Sigmoid colon (tissue), 7 donors: ENCODE measurements at places on chromosomes 1 and 21. TPM values are rescaled to one million over a fixed set of nuclear protein-coding genes. Genes with fewer than 3 reads are reported as not detected.

The SPRR4 gene
- total RNA-seq, result not detected

The FCRL5 gene
- not detected for total RNA-seq

The TCHHL1 gene
- not detected for total RNA-seq

GRCh38 chr1:63626222-63626621 lies 33.0 kb downstream of the PGM1 start:
- H3K4me1 ChIP-seq, result peaks cover 48% of the 10 kb centered on the region
- no peak for DNase-seq
- no peaks in the 10 kb centered on the region for H3K36me3 ChIP-seq
- H3K4me3 ChIP-seq, result no peak overlapping the region

DNA sequence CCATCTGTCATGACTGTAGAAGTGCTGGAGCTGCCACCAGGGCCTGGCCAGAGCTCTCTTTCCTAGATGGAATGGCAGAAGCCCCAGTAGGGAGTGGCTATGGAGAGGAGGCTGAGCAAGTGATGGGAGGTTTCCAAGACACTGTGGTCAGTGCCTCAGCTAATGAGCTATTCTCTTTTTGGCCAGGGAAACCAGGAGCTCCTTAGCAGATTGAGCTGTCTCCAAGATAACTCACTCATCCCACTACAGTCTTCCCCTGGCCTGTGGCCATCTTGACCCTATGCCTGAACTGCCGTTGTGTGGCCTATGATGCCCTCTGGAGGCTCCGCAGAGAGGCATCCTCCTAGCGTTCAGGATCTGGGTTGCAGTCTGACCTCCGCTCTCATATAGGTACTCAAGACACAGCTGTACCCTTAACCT lies 60.5 kb downstream of the ERI3 start:
- H3K27ac ChIP-seq, result no peak overlapping the region
- DNase-seq, result peak; percentile 72
- H3K36me3 ChIP-seq, result peaks cover 21% of the 10 kb centered on the region
- no peaks in the 10 kb centered on the region for H3K27me3 ChIP-seq
- peaks cover 14% of the 10 kb centered on the region for H3K4me1 ChIP-seq
- no peak overlapping the region for H3K4me3 ChIP-seq
